Fibroblast of lung (primary cell): ENCODE measurements at places on chromosomes 13 and 19.

DNA sequence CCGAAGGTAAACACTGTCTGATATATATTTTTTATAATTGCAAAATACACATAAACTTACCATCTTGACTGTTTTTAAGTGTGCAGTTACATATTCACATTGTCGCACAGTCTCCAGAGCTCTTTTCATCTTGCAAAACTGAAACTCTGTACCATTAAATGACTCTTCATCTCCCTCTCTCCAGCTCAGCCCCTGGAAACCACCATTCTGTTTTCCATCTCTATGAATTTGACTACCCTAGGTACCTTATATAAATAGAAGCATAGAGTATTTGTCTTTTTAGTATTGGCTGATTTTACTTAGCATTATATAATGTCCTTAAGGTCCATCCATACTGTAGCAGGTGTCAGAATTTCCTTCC lies 45.8 kb downstream of the LRCH1 start:
- H3K27ac ChIP-seq = no peak overlapping the region
- H3K4me1 ChIP-seq = peaks cover 11% of the 10 kb centered on the region

DNA sequence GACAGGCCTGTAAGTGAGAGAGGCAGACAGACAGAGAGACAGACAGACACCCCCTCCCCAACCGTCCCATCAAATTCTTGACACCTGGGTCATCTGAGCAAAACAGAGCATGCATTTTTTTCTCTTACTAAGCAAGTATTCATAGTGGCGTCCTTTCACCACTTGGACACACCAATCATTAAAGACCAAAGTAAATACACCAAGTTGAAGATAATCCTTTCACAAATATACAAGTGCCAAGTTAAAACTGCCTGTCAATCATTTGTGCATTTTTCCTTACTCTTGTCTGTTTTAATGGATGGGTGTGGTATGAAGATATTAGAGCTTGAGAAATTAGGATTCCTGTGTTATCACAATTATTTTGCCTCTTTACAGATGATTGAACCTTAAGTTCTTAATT lies 337.3 kb downstream of the ATP8A2 start:
- no peaks in the 10 kb centered on the region for H3K27me3 ChIP-seq
- no peak overlapping the region for H3K4me3 ChIP-seq
- no peaks in the 10 kb centered on the region for H3K36me3 ChIP-seq
- DNase-seq = no peak
- H3K27ac ChIP-seq = no peak overlapping the region

DNA sequence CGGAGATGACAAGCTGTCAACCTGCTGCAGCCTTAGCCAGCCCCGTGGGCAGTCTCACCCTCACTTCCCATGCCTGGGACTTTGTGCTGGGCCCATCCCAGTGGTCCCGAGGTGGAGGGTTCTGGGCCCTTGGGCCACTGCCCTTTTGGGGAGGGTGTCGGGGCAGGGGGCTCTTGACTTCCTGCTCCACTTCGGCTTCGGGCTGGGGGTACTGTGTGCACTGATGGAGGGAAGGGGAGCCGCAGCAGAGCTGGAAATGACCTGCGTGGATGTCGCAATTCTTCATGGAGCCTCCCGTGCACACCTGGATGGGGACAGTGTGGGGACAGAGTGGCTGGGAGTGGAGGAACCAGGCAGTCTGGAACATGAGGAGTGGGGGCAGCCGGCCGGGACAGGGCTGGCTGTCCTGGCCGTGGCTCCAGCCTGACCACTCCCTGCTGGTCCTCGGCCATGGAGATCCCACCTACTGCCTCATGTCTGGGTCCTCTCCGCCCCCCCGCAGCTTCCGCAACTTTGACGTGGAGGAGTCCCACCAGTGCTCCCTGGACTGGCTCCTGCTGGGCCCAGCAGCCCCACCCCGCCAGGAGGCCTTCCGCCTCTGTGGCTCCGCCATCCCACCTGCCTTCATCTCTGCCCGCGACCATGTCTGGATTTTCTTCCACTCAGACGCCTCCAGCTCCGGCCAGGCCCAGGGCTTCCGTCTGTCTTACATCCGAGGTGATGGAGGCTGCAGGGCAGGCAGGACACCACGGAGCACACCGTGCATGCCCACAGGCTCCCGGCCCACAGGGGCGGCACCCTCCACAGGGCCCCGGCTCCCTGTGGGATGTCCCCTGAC lies 10.2 kb downstream of the LRP3 start:
- no peaks in the 10 kb centered on the region for H3K27me3 ChIP-seq
- H3K4me3 ChIP-seq = no peak overlapping the region
- peaks cover 6% of the 10 kb centered on the region for H3K36me3 ChIP-seq

DNA sequence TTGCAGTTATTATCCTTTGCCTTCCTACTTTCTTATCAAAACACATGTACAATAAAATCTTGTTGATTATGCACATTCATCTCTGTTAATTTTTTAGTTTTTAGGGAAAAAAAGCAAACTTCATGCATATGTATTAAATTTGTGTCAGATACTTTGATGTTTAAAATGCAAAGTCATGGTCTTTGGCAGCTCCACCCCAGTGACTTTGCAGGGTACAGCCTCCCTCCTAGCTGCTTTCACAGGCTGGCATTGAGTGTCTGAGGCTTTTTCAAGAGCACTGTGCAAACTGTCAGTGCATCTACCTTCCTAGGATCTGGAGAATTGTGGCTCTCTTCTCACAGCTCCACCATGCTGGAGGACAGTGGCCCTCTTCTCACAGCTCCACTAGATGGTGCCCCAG lies 1988.1 kb upstream of the PCDH20 start:
- no peaks in the 10 kb centered on the region for H3K4me1 ChIP-seq
- no peak for DNase-seq
- H3K36me3 ChIP-seq = no peaks in the 10 kb centered on the region
- H3K27me3 ChIP-seq = no peaks in the 10 kb centered on the region
- H3K4me3 ChIP-seq = no peak overlapping the region

DNA sequence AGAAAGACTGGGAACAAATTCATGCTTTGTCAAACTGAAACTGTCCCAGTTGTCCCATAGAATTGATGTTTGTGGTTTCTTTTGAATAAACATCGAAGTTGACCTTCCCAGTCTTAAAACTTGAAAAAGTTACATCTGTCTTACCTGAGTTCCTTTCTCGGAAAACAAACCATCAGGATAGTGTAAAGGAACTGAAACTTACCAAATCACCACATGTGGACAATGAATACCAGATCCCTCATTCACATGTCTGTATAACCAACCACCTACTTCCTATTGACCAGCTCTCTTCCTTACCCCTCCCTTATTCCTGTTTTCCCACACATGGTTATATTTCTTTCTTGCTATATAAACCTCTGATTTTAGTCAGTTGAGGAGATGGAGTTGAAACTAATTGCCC lies 791.7 kb upstream of the PCDH20 start:
- no peak overlapping the region for H3K4me3 ChIP-seq
- no peaks in the 10 kb centered on the region for H3K4me1 ChIP-seq
- no peak for DNase-seq
- no peak overlapping the region for H3K27ac ChIP-seq
- no peaks in the 10 kb centered on the region for H3K36me3 ChIP-seq
- no peaks in the 10 kb centered on the region for H3K27me3 ChIP-seq

GRCh38 chr13:35923347-35923746 lies 207.8 kb downstream of the DCLK1 start:
- peak; percentile 70 for DNase-seq
- H3K4me1 ChIP-seq = peaks cover 10% of the 10 kb centered on the region
- H3K27ac ChIP-seq = no peak overlapping the region
- no peak overlapping the region for H3K4me3 ChIP-seq
- H3K27me3 ChIP-seq = no peaks in the 10 kb centered on the region

GRCh38 chr19:52689843-52690368 lies 44.9 kb downstream of the ZNF611 start:
- H3K4me3 ChIP-seq = peak overlapping the region; percentile 94
- no peaks in the 10 kb centered on the region for H3K27me3 ChIP-seq
- peaks cover 2% of the 10 kb centered on the region for H3K4me1 ChIP-seq
- no peak for DNase-seq

DNA sequence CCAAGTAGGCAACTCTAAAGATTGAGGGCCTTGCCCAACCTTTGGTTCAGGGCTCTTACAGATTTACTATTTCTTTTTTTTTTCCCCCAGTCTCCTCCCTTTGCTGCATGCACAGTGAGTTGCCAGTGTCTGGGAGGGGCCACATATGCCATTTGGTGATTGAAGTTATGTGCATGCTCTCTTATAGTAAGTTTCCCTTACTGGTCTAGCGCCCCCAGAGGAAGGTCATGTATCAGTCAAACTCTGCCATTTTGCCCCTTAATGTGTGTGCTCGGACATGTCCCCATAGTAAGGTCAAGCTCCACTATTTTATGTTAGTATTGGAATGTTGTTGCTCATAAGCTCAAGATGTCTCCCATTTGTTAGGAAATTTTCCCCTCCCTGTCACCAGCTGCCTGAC lies 1138.0 kb upstream of the SLC10A2 start:
- DNase-seq = no peak
- H3K27me3 ChIP-seq = no peaks in the 10 kb centered on the region
- H3K4me3 ChIP-seq = no peak overlapping the region

- no peaks in the 10 kb centered on the region for H3K27me3 ChIP-seq
- H3K4me3 ChIP-seq = no peak overlapping the region
- H3K4me1 ChIP-seq = no peaks in the 10 kb centered on the region
Measured at GRCh38 chr19:29695765-29696564, 19.1 kb downstream of the C19orf12 start.

DNA sequence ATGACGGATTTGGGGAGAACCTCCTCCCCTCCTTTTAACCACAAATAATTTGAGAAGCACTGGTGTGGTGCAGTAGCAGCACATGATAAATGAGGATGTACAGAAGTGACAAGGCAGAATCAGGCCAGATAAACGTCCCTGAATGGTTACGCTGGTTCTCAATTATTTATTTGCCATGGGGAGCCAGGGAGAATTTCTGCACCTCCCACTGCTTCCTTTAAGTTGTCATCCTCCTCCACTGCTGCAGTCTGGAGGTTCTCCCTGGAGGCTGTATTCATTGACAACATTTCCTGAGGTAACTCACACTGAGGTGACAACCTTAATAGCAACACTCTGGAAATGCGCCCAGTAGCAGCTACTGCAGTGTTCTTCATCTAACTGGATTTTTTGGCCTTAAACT lies 308.9 kb upstream of the SLITRK1 start:
- no peaks in the 10 kb centered on the region for H3K4me1 ChIP-seq
- H3K4me3 ChIP-seq = no peak overlapping the region
- no peaks in the 10 kb centered on the region for H3K27me3 ChIP-seq
- no peak for DNase-seq

DNA sequence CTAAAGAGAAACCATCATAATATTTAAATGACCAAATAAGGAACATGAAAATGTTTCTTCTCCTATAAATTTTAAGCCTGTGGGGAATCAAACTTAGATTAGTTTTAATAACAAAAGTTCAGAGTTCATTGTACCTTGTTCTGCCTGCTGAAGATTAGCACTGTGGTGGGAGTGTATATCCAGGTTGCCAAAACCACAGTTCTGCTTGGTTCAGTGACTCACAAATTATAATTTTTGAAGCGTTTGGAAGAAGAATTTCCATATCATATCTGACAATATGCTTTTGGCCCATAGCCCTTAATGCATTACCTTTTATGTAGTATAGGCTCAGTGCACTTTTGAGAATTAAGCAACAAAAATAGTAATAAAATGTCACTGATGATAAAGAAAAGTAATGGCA lies 545.2 kb downstream of the GPC6 start:
- H3K4me1 ChIP-seq = peaks cover 3% of the 10 kb centered on the region
- no peaks in the 10 kb centered on the region for H3K27me3 ChIP-seq
- no peaks in the 10 kb centered on the region for H3K36me3 ChIP-seq
- no peak overlapping the region for H3K4me3 ChIP-seq

DNA sequence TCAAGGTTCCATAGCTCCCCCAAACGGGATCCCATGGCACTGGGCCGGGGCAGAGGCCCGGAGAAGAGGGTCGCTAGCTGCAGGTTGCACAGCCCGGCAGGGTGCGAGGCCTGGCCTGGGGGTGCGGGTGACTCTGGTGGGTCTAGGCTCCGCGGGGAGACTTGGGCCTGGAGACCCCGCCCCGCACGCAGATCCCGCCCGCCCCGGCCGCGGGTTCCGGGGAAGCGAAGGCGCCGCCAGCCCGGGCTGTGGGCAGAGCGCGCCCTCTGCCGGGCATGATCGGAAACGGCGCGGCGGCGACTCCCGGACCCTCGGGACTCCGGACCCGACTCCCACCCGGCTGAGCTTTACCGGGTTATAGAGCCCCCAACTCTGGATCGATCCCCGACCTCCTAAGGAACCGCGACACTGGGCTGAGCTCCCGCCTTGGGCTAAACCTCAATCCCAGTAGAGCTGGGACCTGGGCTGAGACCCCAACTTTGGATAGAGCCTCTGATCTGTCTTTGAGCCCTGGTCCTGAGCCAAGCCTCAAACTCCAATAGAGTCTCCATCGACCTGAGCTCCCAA lies 3.1 kb upstream of the TNFAIP8L1 start:
- H3K27me3 ChIP-seq = no peaks in the 10 kb centered on the region
- no peak overlapping the region for H3K27ac ChIP-seq
- H3K4me1 ChIP-seq = peaks cover 23% of the 10 kb centered on the region

GRCh38 chr13:41614671-41615527 lies 157.5 kb downstream of the RGCC start:
- H3K27me3 ChIP-seq = no peaks in the 10 kb centered on the region
- no peak overlapping the region for H3K4me3 ChIP-seq
- H3K4me1 ChIP-seq = peaks cover 24% of the 10 kb centered on the region
- no peaks in the 10 kb centered on the region for H3K36me3 ChIP-seq
- H3K27ac ChIP-seq = peak overlapping the region; percentile 90

DNA sequence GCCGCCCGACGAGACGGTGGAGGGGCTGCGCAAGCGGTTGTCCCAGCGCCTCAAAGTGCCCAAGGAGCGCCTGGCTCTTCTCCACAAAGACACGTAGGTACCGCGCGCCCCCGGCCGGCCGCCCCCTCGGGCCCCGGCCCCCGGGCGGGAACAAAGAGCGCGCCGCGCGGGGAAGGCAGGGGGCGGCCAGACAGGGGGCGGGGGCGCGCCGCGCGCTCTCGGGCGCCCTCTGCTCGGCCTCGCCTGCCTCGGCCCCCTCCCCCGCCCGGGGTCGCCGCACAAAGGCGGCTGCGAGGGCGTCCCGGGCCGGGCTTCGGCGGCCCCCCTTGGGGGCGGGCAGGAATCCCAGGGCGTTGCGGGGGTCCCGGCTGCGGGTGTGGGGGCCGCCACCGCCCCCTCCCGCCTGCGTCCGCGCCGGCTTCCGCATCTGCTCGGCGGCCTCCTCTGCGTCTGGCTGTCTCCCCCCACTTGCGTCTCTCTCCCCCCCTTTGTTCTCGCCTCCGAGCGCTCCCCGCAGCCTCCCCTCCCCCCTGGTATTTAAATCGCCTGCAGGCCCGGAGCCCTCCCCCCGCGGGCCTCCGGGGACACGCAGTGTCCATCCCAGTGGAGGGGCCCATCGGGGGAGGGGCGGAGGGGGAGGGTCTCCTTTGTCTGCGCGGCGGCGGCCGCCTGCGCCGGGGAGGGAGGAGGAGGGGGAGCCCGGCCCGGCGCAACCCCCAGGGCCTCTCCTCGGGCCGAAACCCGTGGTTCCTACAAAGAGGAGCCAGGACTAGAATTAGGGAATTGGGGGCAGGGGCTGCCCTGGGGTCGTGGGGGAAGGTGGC lies 2.3 kb downstream of the MIDN start:
- peaks cover 24% of the 10 kb centered on the region for H3K4me1 ChIP-seq

GRCh38 chr19:12799742-12800465 lies 1.7 kb downstream of the PRDX2 start:
- H3K36me3 ChIP-seq = no peaks in the 10 kb centered on the region
- H3K27me3 ChIP-seq = no peaks in the 10 kb centered on the region
- peaks cover 13% of the 10 kb centered on the region for H3K4me1 ChIP-seq
- DNase-seq = no peak
- no peak overlapping the region for H3K4me3 ChIP-seq
- H3K27ac ChIP-seq = no peak overlapping the region

- no peaks in the 10 kb centered on the region for H3K36me3 ChIP-seq
- no peak for DNase-seq
Measured at GRCh38 chr13:100675661-100676129, 1.1 kb upstream of the TMTC4 start.

- peaks cover 36% of the 10 kb centered on the region for H3K4me1 ChIP-seq
- peak; percentile 80 for DNase-seq
- no peaks in the 10 kb centered on the region for H3K27me3 ChIP-seq
- H3K36me3 ChIP-seq = no peaks in the 10 kb centered on the region
Measured at GRCh38 chr19:13018035-13018914, 23.0 kb downstream of the NFIX start.
